Effector CD8-positive, alpha-beta T cell (primary cell): ENCODE measurements at places on chromosomes 1 and 21.
A peak's percentile ranks its signal among the peaks of the same experiment; 100 is the strongest.

DNA sequence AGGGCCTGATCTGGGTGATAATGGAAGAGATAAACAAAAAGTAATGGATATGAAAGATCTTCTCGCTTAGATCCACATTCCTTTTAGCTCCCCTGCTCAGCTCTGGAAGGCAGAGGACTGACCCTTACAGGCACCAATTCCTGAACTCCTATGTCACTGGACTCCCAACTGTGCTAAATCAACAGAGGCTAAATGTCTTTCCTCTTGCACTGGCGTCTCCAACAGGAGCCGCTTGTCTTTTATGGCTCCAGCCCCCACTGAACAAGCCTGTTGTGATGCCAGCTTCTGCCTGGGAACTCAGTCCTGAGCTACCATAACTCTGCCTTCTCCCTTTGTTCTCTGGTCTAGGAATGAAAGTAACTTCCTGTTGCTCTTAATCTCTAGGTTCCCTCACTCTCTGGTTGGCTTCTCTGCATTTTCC lies 142.1 kb upstream of the COL11A1 start:
- DNase-seq: no peak

DNA sequence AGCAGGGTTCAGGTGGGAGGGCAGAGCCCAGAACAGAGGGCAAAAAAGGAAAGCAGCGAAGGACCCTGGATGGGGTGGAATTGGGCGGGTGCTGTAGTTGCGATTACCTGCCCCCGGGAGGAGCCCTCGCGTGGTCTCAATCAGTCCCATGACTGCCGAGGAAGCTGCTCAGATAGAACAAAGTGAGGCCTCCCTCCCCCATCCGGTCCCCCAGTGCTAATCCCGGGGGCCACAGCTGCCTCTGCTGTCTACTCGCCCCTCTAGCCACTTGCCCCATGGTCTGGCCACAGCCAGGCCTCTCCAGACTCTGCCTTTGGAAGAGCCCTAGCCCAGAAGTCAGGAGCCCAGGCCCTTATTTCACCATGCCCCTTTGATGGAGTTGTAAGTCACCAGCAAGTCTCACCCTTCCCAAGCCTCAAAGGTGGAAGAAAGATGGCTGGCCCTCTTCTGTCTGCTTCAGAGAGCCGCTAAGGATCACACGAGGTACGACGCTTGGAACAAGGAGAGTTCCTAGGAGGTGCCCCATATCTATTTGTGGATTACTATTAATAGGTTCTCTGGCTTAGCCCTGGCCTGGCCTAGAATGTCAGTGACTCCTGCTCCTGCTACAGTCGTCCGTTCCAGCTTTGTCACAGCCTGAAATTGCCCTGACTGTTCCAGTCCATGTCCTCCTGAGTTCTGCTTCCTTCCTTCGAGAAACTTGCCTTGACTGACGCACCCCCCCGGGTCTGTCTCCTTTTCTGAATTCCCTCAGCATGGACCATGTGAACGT lies 16.4 kb downstream of the ECHDC2 start:
- DNase-seq: no peak

GRCh38 chr1:60622486-60622885 lies 459.9 kb upstream of the NFIA start:
- DNase-seq: no peak

DNA sequence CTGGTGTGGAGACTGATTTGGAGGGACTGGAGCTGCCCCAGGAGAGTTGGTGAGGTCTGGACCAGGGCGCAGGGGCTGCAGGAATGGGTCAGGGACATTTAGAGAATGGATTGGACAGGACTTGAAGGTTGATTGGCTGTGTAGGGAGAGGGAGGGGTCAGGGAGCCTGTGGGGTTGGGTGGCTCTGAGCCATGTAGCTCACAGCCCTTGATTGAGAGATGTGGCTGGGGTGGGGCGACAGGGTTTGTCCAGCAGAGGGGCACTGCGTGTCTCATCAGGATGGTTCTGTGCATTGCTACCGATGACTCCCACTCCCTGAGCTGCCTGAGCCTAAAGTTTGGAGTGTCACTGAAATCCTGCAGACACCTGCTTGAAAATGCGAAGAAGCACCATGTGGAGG lies 12.1 kb downstream of the AZIN2 start:
- DNase-seq: no peak

- peak; percentile 38 for DNase-seq
Measured at GRCh38 chr1:207077470-207078377, 10.9 kb upstream of the C4BPB start.

DNA sequence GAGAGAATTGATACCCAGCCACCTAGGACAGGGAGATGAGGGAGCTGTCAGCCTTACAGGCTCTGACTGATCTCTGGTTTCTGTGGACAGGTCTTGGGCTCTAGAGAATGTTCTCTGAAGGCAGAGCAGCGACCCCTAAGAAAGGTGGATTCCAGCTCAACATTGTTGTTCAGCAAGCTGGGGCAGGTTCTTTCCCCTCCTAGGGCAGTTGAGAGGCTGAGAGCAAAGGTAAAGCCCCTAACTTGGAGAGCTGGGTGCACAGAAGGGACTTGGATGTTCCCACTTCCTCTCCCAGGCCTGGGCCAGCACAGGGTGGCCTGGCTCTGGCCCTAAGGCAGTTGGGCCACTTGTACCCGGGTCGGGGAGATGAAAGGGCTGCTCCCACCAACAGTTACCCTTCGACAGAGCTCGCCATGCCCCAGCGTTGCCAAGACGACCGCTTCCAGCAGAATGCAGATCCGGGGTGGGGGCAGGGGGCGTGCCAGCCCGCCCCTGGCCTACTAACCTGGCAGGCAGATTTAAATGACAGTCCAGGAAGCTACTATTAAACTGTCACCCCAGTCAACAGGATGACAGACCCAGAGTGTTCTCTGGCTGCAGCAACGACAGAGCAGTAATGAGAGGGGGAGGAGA lies 31.6 kb downstream of the LRP8 start:
- no peak for DNase-seq

GRCh38 chr1:210448297-210448892 lies 119.7 kb downstream of the HHAT start:
- no peak for DNase-seq

- DNase-seq: no peak
Measured at GRCh38 chr21:29343519-29343918, 44.8 kb downstream of the BACH1 start.

DNA sequence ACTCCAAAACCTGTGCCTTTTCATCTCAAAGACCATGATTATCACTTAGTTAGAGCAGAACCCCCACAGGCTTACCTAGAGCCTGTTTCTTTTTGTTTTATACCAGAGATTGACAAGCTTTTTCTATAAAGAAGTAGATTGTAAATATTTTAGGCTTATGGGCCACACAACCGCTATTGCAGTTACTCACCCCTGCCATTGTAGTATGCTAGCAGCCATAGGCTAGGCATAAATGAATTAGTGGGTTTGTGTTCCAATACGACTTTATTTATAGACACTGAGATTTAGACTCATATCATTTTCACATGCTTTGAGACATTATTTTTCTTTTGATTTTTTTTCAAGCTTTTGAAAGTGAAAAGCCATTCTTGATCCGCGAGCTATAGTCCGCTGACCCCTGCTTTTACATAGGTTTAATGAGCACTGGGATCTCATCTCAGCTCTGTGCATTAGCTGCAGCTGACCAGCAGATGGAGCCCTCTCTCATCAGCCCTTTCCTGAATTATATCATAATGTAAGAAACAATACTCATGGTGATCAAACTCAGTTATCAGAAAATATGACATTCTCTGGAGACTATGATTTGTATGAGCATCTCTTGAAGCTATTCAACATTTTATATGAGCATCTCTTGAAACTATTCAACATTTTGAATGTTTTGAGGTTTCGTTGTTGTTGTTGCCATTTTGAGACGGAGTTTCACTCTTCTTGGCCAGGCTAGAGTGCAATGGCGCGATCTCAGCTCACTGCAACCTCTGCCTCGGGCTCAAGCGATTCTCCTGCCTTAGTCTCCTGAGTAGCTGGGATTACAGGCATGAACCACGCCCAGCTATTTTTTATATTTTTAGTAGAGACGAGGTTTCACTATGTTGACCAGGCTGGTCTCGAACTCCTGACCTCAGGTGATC lies 111.9 kb upstream of the L1TD1 start:
- DNase-seq: peak; percentile 2

DNA sequence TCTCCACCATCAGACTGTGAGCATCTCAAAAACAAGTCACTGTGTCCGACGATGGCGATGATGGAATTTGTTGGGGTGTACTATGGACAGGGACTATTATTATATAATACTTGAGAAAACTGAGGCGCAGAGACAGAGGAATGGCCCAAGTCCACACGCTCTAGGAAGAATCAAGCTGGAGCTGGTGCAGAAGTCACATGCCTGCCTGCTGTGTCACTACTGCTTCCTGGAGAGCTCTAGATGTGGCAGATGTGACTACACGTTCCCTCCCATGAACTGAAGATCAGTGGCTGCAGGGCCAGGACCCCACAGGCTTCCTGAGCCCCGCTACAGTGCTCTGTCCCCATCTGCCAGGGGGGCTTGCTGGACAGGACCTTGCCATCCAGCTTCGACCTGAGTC lies 56.9 kb downstream of the TRABD2B start:
- no peak for DNase-seq

DNA sequence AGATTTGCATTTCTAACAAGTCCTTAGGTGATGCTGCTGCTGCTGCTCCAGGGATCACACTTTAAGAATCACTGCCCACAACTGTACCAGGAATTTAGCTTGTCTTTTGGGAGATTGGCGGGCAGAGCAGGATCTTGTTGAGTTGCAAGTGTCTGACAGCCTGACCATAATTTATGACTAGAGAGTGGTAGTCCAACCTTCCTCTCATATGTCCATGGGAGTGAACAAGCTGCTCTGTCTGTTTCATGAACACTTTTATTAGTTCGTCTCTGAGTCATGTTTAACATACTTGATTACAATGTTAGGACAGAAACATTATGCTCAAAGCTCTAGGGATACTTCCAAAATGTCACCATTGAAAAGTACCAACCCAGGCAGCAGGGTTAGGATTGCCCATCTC lies 169.6 kb downstream of the TGFB2 start:
- DNase-seq: no peak

GRCh38 chr1:43870306-43870705 lies 63.3 kb upstream of the ARTN start:
- DNase-seq: no peak

- DNase-seq: no peak
Measured at GRCh38 chr1:229452956-229453801, 19.3 kb upstream of the ACTA1 start.

DNA sequence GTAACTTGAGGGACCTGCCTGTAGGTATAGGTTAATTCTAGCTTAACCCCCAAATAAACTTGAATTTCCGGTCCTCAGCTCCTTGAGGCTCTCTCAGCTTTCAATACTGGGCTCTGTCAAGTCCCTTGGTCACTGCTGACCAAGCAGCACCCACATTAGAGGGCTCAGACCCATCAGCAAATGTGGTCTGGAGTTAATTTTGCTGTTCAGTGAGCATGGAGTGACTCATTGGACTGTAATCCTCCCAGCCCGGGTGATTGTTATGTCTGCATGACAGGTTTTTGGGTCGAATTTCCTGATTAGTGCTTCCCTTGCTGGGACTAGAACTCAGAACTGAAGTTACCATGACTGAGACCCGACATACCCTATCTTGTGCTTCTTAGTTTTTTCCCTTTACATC lies 130.6 kb downstream of the URB2 start:
- no peak for DNase-seq

GRCh38 chr1:84540759-84541158 lies 33.5 kb downstream of the CTBS start:
- no peak for DNase-seq

DNA sequence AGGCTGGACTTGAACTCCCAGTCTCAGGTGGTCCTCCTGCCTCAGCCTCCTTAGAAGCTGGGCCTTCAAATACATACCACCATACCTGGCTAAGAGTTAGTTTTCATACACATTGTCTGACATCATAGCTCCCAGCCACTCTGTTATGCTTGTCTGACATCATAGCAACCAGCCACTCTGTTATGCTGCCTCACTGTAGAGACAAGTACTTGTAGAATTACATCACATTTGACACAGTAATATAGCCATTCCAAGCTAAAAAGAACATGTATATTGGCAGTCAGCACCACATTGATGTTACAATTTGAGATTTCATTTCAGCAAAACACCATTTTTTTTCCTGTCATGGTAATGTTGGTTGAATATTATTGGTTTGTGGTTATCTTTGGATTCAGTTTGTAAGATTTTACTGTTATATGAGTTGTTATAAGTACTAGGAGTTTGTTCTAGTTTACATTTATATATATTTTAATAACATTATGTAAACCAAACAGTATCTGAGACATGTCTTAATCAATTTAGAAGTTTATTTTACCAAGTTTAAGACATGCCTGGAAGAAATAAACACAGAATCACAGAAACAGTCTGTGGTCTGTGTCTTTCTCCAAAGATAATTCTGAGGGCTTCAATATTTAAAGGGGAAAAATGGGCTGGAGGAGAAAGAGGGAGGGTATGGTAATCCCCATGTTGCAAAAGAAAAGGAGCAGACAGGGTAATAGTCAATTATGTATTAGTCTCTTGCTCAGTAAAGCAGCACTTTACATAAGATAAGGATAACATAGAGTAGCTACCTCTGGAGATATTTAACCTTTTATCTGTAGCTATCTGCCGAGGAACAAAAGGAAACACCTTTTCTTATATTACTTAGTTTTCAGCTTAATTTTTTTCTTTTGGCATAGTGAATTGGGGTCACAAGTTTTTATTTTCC lies 43.0 kb downstream of the XPR1 start:
- DNase-seq: no peak
